Activated CD8-positive, alpha-beta T cell treated with anti-CD3 and anti-CD28 coated beads for 36 hours (primary cell): ENCODE measurements at places on chromosomes 6 and 20. TPM values are rescaled to one million over a fixed set of nuclear protein-coding genes. Genes with fewer than 3 reads are reported as not detected.
A peak's percentile ranks its signal among the peaks of the same experiment; 100 is the strongest.

DNA sequence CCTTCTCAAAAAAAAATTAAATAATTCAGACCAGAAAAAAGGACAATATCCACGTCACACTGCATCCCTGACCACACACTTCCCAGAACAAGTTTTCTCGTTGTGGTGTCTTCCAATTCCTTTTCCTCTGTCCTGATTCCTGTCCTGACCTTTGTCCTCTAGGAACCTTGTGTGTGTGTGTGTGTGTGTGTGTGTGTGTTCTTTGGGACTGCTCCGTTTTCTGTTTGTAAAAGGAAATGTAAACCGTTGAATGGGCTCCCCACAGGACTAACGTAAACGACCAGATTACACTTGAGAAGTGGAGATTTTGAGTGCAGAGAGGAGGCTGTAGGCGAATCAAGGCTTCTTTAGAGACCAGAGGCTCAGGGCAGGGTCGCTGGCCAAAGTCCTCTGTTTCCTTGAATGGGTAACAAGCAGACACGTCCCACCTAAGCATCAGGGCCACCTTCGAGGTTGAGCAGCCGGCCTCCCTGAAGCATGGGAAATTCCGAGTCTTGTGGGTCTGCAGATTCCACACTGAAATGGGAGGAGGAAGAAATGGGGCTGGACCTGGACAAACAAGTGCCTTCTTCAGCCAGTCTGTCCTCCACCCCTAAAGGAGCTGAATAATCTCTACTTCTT, 7.3 kb downstream of the ZBTB46 start:
- no peak for DNase-seq

DNA sequence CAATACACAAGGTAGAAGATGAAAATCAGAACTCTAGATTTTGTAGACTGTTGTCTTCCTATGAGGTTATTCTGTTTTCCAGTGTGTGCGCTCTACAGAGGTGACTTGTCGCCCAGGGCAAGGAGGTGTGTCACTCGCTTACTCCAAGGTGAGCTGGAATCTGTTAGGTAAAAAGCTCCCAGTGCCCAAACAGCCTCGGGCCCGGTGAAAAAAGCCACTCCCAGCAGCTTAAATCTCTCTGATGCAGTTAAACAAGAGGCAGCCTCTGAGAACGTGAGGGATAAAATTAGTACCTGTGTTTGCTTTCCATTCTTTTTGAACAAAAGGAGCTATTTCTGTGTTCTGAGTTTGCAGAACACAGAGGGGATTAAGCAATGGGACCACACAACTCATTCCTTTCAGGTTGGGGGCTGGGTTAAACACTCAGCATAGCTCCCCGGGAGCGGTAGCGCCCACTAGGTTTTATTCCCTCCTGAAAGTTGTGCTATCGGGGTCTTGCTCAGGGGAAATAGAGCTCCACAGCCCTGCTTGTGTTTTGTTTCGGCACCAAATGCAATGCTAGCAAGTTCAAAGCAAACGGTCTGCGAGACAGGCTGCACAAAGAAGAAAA, 181.2 kb downstream of the FOXA2 start:
- DNase-seq = no peak

KIF25 gene
- total RNA-seq = not detected

DNA sequence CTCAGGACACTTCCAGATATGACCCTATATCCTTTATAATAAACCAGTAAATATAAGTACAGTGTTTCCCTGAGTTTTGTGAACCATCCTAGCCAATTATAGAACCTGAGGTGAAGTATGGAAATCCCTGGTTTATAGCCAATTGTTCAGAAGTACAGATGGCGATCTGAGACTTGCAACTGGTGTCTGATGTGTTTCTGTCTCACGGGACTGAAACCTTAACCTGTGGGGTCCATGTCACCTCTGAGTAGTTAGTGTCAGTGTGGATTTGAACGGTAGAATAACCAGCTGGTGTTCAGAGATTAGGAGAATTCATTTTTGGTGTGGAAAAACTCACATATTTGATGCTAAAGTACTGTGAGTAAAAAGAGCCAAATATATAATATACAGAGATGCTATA, 606.6 kb downstream of the MAFB start:
- DNase-seq = no peak

GRCh38 chr6:144349690-144350527, 64.8 kb downstream of the UTRN start:
- no peak for DNase-seq

DNA sequence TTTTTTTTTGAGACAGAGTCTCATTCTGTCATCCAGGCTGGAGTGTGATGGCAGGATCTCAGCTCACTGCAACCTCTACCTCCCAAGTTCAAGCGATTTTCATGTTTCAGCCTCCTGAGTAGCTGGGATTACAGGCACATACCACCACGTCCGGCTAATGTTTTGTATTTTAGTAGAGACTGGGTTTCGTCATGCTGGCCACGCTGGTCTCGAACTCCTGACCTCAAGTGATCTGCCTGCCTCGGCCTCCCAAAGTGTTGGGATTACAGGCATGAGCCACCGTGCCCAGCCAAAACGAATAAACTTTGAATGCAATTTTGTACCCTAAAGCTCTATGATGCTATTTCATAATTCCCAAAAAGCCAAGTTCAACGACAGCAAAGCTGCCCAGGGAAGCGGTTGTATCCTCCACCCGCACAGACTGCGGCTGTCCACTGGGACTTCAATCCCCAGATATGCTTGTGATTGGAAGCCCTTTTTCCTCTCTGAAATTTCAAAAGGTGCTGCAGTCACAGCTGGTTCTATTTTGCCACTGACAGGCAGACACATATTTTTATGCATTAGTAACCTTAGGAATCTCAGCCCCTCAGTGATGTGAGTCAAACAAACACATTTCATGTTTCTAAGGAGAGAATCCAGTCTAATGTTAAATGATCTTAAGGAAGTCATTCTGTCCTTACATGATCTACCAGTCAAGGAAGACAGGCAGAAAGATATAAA, 8.7 kb upstream of the RAMACL start:
- DNase-seq = no peak

DPPA5 gene
- total RNA-seq = not detected

GRCh38 chr20:62122654-62123449, 577 bp downstream of the LSM14B start:
- DNase-seq = peak; percentile 35

DNA sequence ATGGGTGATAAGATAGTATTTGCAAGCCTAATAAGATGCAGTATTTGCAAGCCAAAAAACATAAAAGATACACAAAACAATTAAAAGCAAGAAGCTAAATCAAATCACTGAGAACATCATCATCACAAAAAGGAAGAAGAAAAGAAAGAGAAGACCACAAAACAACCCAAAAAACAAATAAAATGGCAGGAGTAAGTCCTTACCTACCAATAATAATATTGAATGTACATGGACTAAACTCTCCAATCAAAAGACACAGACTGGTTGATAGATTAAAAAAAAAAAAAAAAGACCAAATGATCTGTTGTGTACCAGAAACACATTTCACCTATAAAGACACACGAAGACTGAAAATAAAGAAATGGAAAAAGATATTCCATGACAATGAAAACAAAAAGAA, 37.7 kb downstream of the ECHDC1 start:
- no peak for DNase-seq

MCCD1 gene
- not detected for total RNA-seq

DNA sequence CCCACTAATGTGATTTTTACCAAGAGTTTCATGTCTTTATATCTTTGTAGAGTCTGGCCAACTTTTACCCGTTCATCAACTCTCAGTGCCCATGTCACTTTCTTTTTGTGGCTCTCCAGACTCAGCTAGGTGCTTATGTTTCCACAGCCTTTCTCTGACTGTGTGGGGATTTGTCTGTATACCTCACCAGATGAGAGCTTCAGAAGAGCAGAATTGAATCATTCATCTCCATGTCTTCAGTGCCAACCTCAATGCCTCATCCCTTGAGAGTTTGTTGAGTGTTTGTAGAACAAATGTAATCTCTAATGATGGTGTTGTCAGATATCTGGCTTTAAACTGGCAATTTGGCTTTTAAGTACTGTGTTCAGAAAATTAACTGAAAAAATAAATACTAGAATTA, 16.8 kb upstream of the CCN2 start:
- no peak for DNase-seq

- no peak for DNase-seq
These were observed 16.2 kb upstream of the RSPO3 start for GRCh38 chr6:127102299-127102698.

FAM184A gene
- total RNA-seq = 4.8 TPM

DNA sequence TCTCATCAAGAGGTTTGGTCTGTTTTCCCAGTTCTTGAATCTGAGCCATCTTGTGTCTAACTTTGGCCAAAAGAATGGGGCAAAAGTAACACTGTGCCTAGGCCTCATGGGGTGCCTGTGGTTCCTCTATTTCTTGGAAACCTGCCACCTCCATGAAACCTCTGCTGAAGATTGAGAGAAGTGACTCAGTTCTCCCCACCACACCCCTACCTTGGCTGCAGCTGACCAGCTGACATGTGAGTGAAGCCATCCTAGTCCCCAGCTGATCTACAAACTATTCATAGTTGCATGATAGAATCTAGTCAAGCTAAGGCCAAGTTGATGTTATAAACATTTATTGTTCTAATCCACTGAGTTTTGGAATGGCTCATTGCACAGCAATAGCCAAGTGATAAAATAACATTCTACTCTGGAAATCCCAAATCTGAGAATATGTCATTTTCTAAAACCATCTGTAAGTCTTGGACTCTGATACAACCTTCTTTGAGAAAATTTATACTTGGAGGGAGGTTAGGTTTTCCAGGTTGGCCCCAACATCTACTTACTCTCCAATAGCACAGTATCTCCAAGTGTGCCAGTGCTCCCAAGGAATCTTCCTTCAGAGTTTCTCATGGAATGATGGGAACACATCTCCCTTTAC, 107.0 kb upstream of the SMLR1 start:
- DNase-seq = peak; percentile 52

GRCh38 chr20:9616833-9617461, 102.6 kb downstream of the LAMP5 start:
- DNase-seq = peak; percentile 69

BTN1A1 gene
- not detected for total RNA-seq

GRCh38 chr6:35984701-35985100, 39.7 kb downstream of the SLC26A8 start:
- DNase-seq = no peak

DNA sequence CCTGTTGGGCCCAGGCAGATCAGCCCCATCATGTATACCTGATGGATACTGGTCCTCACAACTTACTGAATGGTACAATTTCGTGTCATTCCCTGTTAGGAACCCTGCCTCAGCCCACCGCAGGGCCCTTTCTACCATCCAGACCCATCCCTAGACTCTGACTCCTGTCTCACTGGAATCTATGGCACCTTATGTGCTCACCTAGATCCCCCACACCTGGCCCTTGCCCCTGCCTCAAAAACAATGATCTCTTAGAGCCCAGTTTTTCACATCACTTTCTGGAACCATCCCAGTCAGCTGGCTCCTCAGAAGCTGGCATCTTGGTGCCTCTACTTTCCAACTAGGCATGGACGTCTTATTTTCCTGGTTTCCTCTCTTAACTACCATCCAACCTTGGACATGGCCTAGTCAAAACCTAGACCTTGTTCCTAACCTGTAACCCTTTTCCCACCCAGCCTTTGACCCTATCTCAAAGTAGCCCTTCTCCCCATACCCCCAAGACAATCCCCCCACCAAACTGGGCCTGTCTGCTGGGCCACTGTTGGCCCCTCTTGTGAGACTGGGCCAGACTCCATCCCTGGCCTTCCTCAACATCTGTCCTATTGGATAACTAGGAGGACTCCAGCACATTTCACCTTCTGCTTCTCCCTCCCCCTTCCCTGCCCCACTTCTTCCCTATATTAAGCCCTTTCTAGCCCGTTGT, 981 bp downstream of the HM13 start:
- DNase-seq = no peak

LIN28B gene
- not detected for total RNA-seq

ZSCAN23 gene
- 1.6 TPM for total RNA-seq

- DNase-seq = peak; percentile 93
These were observed 105.5 kb upstream of the MYL9 start for GRCh38 chr20:36435592-36436541.

TCP11 gene
- not detected for total RNA-seq
